Prostate gland (tissue), 2 donors: ENCODE measurements at places on chromosomes 1 and 21. TPM values are rescaled to one million over a fixed set of nuclear protein-coding genes. Genes with fewer than 3 reads are reported as not detected.

A3GALT2 gene
- not detected for total RNA-seq

DNA sequence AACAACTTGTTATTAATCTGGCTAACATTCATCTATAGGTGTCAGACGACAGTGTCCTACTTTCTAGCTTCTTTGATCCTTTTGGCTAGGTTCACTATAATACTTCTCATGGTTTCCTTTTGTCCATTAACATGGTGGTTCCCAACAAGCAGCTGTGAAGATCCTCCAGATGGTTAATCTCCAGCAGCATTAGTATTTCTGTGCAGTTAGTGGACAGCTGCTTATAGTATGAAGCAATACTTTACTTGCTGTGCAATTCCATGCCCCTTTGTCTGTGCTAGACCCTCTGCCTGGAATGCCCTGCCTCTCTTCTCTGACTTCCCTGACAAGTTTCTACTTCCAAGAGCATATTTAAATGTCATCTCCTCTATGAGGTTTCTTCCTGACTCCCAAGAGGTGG is 41.7 kb upstream of the ARHGAP29 start:
- DNase-seq = no peak

DNA sequence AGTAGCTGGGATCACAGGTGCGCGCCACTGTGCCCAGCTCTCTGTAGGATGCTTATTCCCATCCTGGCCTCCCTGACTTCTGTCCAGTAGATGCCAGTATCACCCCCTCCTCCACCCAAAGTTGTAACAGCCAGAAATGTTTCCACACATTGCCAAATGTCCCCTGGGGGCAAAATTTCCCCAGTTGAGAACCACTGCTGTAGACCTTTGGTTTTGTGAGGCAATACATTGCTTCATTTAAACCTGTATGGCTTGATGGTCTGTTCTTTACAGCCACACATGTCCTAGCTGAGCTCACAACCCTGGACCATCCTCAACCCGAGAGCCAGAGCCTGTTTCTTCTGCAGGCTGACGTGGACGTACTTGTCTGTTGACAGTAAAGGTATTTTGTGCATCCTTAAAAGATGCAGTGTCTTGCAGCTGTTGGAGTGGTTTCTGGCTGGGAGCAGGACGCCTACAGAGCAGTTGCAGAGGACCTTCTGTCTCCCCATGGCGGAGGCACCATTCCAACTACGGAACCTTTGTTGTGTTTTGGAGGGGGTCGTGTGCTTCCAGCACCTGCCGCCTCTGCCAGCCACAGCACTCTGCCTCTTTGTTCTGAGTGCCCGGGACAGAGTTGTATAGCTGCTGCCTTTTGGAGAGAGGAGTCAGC is 26.6 kb downstream of the DOP1B start:
- DNase-seq = no peak

DNA sequence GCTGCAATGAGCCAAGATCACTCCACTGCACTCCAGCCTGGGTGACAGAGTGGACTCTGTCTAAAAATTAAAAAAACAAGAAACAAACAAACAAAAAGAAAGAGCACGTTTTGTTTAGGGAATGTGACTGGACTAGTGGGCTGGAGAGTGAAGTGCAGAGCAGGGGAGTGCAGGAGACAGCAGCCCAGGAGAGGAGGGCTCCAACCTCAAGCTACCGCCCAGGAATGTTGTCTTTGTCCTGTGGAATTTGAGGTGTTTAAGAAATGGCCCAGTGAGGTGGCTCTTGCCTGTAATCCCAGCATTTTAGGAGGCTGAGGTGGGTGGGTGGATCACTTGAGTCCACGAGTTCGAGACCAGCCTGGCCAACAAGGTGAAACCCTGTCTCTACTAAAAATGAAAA is 42.4 kb upstream of the MTF2 start:
- no peak for DNase-seq
